Sigmoid colon (tissue), 7 donors: ENCODE measurements at places on chromosomes 11 and 22. TPM values are rescaled to one million over a fixed set of nuclear protein-coding genes. Genes with fewer than 3 reads are reported as not detected.

Gene EIF3M
- 344 TPM for total RNA-seq

DNA sequence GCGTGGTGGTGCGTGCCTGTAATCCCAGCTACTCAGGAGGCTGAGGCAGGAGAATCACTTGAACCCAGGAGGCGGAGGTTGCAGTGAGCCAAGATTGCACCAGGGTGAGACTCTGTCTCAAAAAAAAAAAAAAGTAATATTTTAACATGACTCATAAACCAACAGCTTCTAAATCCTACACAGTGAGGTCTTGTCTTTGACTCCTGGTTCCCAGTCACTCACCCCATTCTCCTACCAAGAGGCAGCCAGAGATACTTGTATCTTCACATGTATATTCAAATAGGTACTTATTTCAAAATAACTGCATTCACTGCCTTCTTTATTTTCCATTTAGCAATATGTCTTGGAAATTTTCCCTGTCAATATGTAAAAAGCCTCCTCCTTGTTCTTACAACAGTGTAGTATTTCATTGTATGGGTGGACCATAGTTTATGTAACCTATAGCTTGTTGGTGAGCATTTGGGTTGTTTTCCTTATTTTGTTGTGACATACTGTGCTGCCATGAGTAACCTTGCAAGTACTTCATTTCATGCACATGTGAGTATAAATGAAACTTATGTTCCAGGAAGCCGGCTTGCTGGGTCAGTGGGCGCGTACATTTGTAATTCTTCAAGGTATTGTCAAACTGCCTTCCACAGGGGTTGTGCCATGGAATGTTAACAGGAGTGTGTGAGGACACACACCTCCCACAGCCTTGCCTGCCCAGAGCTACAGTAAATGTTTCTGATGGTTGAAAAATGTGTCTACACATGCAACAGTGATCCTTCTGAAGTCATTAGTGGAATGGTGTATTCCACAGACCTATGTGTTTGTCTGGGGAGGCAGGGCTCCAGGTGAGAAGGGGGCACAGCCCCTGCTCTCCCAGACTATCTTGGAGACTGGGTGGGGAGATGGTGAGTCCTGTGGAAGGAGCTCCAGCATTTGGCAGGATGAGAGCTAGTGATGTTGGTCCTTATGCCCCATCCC, 47.9 kb downstream of the OSBP2 start:
- H3K4me3 ChIP-seq, result no peak overlapping the region
- H3K27me3 ChIP-seq, result no peaks in the 10 kb centered on the region
- H3K4me1 ChIP-seq, result no peaks in the 10 kb centered on the region
- no peaks in the 10 kb centered on the region for H3K36me3 ChIP-seq

DNA sequence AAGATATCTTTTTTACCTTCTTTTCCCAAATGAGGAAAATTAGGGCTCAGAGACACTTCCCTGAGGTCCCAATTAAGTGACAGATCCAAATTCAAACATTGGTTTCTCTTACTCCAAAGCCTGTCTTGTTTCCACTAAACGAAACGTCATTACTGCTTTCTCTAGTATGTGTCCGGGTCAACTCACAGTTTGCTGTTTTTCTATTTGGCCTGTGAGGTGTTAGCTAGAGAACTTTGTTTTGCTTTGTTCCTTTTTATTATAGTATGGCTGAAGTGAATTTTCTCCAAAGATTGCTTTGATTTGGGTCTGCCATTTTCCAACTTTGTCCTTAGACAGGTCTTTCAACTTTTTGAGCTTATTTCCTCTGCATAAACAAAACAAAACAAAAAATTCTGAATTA, 179.6 kb downstream of the UVRAG start:
- no peak overlapping the region for H3K4me3 ChIP-seq
- DNase-seq, result no peak
- H3K27ac ChIP-seq, result no peak overlapping the region
- H3K4me1 ChIP-seq, result no peaks in the 10 kb centered on the region
- H3K27me3 ChIP-seq, result no peaks in the 10 kb centered on the region
- H3K36me3 ChIP-seq, result no peaks in the 10 kb centered on the region

DNA sequence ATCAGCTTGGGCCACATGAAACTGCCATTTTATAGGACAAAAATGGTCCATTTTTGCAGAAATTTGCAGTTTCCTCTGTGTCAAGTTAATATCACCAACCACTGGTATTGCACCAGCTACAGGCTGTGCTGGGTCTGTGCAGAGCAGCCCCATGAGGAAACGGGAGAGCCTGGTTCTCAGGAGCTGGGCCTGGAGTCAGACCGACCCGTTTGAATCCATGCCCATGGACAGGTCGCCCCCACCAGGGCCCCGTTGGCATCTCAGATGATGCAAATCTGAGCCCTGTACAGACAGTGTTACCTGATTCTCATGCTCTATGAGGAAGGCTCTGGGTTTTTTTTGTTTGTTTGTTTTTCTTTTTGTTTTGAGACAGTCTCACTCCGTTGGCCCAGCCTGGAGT, 9.8 kb upstream of the SEC14L6 start:
- DNase-seq, result no peak
- no peaks in the 10 kb centered on the region for H3K36me3 ChIP-seq
- no peaks in the 10 kb centered on the region for H3K27me3 ChIP-seq
- H3K4me1 ChIP-seq, result no peaks in the 10 kb centered on the region
- no peak overlapping the region for H3K4me3 ChIP-seq
